GDM1 (cell line): ENCODE measurements at places on chromosomes 3 and 15.

DNA sequence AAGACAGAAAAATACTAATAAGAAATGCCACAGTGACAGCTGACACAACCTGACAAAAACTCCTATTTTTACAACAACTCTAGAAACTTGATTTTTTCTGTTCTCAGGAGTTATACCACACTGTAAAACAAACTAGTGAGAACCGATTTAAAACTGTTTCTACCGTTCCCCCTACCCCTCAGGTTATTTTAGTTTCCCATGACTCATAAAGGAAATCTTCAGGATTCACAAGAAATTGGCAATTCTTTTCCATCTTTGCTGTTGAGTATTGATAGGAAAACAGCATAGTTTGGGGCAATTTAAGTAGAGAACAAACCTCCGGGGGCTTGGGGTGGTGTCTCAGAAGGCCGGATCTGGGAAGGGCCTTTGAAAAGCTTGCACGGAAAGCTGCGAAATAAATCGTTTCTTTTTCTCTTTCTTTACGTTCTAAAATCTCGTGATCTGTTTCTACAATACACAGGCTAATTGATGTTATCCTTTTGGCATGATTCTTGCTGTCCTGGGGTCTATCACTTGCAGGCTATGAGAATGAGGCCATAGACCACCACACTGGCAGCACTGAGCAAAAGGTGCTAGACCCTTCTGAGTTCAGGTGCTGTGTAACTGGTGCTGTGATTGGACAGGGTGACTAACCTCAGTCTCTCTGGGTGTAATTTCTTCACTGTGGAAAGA lies 89.3 kb downstream of the LPP start:
- DNase-seq: no peak

GRCh38 chr3:69012100-69012799 lies 1.2 kb downstream of the EOGT start:
- DNase-seq: no peak

GRCh38 chr15:64870353-64870752 lies 28.6 kb downstream of the PLEKHO2 start:
- no peak for DNase-seq

DNA sequence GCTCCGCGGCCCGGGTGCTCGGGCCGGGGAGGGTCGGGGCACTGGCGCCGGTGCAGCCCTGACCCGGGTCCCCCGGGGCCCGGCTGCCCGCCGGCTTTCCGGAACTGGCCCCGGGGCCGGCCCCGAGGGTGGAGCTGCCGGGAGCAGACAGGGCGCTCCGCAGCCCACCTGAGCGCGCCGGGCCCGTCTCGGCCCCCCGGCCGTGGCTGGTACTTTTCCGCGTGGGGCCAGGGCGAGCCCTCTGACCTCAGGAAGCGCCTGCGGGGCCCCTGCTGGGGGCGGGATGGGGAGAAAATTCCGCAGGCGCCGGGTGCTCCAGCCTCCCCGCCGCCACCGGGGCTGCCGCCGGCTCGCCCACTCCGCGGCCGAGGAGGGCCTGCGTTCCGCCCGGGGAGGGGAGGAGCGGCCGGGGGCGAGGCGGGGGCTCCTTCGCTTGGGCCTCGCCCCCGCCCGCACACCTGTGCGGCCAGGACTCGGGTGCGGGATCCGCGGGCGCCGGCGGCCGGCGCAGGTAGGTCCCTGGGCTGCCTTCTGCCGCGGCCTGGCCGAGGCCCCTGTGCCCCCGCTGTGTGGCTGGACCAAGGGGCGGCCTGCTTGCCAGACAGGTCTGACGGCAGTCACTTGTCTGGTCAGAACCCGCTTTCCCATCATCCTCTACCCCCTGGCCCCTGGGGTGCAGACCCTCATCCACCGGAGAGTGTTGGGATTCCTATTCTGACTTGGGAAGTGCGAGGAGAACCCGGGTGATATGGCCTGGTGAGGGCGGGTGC lies 3.5 kb downstream of the FURIN start:
- no peak for DNase-seq

DNA sequence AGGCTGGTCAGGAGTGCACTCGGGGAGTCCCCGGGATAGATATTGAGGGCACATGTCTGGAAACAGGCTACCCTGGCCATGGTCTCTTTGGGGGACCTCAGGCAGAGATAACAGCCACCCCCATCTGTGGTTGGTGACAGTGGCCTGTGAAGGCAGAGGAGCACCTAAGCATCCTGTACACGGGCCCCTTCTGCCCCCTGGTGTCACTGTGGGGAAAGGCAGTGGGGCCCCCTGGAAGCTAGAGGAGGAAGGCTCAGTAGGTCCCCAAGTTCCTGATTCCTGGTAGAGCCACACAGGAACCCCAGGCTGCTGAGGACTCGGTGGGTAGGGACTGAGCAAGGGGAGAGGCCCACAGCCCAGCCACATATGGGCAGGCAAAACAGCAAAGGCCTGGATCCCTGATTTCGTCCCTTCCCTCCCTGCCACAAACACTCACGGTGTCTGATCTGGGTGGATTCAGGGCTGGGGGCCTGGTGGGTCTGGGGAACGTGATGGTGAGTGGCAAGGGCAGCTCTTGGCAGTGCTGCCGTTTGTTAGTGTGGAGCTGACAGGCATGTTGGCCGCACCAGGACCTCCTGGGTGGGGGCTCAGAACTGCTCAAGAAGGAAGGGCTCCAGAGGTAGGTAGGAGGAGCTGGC lies 14.1 kb upstream of the CXCR6 start:
- DNase-seq: peak; percentile 30

GRCh38 chr15:53072077-53072476 lies 281.9 kb upstream of the ONECUT1 start:
- peak; percentile 14 for DNase-seq

- DNase-seq: no peak
These were observed 50.3 kb downstream of the APBA2 start for GRCh38 chr15:28936081-28936480.

DNA sequence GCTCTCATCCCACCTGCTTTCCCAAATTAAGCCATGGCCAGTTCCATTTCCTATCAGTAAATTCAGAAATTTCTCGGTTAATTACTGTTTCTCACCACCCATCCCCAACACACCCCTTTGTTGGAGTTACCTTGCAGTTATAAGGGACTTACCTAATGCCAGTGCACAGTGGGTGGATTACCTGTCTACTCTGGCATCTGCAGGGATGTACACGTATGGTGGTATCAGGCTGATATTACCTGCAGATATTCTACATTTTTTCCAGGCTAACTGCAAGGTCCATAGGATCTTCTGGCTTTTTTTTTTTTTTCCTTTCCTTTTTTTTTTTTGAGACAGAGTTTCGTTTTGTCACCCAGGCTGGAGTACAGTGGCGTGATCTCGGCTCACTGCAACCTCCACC lies 7.9 kb upstream of the MRAS start:
- no peak for DNase-seq

DNA sequence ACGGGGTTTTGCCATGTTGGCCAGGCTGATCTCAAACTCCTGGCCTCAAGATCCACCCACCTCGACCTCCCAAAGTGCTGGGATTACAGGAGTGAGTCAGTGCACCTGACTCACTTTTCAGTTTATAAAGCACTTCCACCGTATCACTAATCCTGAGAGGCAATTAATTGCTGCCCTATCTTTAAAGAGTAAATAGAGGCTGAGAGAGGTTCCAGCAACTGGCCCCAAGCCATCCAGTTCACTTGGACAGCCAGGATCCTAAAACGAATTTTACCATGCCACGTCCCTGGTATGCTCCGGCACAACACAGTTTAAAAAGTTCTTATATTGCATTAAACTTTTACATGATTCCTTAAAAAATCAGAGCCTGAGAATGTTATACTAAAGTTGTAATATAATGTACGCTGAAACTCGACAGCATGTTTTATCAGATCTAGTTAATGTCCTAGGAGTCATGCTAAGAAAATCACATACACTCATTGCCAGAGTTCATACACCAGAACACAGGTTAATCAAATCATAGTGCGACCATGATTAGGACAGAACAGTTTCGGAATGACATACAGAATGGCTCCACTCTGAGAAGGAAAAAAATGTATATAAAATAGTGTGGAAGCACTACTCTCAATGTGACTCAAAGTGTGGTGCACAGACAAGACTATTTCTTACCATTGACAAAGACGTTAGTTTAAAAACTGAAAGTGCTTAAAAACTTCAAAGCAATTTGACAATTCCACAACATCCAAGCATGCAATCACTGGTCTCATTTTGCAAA lies 125.4 kb downstream of the ULK4 start:
- DNase-seq: no peak

DNA sequence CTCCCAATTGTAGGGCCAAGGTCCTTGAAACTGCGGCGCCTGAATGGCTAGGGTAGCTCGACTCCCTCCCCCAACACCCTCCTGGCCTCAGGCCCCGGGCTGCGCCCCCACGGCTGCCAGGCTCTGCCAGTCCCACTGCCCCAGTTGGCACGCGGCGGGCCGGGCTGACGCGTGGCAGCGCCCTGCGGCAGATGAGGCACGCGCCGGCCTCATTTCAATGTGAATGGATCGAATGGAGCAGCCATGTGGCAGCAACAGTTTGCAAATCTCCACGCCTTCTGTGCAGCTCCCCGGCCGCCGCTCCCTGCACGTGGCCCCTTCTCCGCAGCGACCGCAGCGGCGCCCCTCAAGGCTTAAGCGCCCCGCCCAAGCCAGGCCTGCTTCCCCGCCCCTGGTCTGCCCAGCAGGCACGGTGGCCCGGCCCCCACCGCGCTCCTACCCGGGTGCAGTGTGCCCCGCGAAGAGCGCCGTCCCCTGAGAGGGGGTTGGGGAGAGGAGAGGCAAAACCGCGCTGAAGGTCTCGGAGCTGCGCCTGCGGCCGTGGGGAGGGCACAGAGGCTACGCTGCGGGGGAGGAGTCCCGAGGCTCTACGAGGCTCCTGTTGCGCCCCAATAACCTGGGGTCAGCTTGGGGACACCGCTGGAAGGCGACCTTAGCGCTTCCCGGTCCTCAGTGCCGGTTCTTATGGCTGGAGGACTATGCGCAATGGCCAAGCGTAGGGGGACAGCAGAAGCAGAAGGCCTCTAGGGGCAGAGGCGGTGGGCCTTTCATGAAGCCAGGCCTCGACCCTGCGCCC lies 3.1 kb upstream of the DLL4 start:
- no peak for DNase-seq

DNA sequence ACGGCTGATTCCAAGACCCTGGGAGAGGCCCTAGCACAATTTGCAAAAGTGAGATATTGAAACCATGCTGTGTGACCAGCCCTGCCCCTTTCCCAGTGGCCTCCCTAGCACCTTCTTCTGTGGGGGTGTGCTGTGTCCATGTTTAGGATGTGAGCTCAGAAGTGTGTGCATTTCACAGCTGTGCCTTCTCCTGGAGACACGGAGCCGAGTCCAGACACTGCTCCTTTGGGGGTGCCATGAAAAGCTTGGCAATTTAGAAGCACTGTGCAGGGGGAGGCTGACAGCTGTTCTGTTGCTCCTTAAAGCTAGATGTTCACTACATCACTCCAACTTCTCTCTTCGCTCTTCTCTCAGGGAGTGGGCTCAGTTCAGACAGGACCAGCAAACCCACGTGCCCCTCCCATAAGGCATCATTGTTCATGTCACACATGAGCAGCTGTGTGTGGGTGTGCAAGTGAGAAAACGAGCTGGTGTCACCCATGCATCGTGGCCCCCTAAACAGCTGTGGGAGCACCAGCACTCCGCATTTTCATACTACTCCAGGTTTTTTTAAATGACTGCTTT lies 492.6 kb downstream of the GABRG3 start:
- DNase-seq: no peak

GRCh38 chr15:59819092-59819491 lies 130.0 kb upstream of the BNIP2 start:
- no peak for DNase-seq

DNA sequence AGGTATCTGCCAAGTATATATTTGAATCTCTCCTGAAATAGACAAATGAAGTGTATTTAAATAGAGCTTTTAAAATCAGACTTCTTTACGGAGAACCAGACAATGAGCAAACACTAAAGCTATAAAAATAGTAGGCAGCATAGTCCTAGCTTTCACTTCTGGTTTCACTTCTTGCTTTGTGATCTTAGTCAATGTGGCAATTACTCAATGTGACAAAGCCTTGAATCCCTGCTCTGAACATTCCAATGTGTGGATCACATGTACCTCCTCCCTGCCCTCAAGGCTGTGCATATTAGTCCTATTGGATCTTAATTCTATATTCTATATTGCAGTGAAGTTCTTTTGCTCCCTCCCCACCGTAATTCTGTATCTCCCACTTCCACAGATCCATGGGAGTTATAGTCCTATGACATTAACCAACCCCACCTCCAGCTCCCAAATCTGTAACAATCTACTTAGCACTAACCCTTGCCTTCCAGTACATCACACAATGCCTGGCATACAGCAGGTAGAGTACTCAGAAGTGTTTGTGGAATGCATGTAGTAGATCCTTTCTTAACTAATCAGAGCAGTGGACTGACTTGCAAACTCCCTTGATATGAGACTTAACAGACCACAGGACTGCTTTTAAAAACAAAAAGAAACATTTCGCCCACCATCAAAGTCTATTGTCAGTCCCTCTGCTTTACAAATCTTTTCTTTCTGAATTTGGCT lies 24.3 kb upstream of the CP start:
- no peak for DNase-seq

- DNase-seq: no peak
These were observed 380.7 kb downstream of the EPHB1 start for GRCh38 chr3:135175728-135176277.

GRCh38 chr15:60509470-60509869 lies 30.5 kb upstream of the ICE2 start:
- no peak for DNase-seq

GRCh38 chr3:29279806-29280205 lies 1.1 kb upstream of the RBMS3 start:
- no peak for DNase-seq

DNA sequence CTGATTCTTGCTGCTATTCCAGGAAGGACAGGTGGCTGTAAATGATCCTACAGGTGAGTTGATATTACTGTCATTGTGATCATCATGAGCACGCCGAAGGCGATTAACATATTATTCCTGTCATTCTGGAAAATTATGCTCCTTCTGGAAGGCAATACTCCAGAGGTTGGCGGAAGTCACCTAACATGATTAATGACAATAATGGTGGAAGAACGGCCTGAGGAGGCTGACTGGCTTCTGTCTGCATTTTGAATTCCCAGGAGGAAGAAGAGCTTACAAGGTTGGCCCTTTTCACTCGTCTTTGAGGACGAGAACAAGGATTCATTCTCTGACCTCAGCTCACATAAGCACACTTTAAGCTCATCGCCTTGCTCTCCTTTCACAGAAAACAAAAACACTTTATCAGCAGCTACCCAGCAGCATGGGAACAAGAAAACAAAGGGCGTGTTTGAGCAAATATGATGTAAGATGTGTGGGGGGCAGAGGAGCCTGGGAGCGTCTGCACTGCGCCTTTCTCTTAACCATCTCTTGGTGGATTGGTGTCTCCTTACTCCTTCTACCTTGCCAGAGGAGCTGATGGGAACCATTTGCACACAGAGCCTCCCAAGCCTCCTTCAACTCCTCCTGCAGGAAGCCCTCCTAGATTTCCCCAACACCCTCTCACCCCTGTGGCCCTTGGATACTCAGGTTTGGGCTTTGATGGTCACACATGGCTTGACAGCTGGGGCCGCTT lies 23.0 kb downstream of the ACSBG1 start:
- DNase-seq: no peak

- DNase-seq: no peak
These were observed 32.6 kb downstream of the PLS1 start for GRCh38 chr3:142628801-142629200.

GRCh38 chr15:23472678-23473077 lies 25.6 kb upstream of the GOLGA6L2 start:
- no peak for DNase-seq

GRCh38 chr3:51983578-51984268 lies 388 bp downstream of the ACY1 start:
- DNase-seq: no peak

- no peak for DNase-seq
These were observed 222.1 kb upstream of the LMCD1 start for GRCh38 chr3:8279476-8279875.
